Body of pancreas (tissue), 4 donors: ENCODE measurements at places on chromosomes 4 and X.

DNA sequence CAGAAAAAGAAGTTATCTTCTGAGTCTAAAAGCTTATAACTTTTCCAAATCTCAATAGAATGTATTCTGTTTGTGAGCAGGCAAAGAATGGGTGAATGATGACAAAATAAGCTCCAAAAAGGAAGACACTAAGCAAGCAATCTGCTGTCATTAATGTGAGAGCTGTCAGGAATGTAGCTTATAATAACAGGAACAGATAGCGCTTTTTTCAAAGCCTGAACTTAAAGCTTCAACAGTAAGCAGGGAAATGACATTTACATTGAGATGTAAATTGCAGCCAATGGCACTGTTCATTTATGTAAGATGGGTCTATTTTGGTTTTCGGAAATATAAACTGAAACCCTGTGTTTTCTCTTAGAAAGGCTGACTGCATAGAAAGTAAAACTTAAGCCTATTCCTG, 1005.9 kb downstream of the PDHA2 start:
- H3K36me3 ChIP-seq: no peaks in the 10 kb centered on the region
- no peak for DNase-seq
- no peaks in the 10 kb centered on the region for H3K27me3 ChIP-seq
- H3K4me1 ChIP-seq: no peaks in the 10 kb centered on the region
- no peak overlapping the region for H3K4me3 ChIP-seq

- H3K36me3 ChIP-seq: no peaks in the 10 kb centered on the region
- no peak overlapping the region for H3K4me3 ChIP-seq
- peak overlapping the region; percentile 58 for H3K27ac ChIP-seq
- no peak for DNase-seq
- H3K27me3 ChIP-seq: no peaks in the 10 kb centered on the region
These were observed 4.3 kb upstream of the SLC4A4 start for GRCh38 chr4:71334465-71334882.

GRCh38 chr4:101801958-101802357, 11.4 kb downstream of the BANK1 start:
- no peaks in the 10 kb centered on the region for H3K4me1 ChIP-seq
- no peaks in the 10 kb centered on the region for H3K36me3 ChIP-seq
- H3K4me3 ChIP-seq: no peak overlapping the region
- no peak overlapping the region for H3K27ac ChIP-seq
- no peaks in the 10 kb centered on the region for H3K27me3 ChIP-seq
- no peak for DNase-seq

DNA sequence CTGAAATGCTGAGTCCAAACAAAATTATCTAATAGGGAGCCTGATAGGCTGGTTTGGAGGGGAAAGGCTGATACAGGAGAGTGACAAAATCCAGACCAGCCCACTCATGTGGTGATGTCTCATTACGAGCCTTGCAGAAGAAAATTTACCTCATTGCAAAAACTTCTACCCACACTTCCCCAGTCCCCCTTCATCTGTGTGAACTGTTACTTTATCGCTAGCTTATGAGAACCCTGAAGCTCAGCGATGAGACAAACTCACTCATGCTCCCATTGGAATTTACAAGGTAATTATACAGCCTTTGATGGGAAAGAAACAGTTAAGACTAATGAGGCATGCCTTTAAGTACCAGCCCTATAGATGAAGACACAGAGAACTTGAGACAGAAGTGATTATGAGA, 76.1 kb downstream of the ARHGAP6 start:
- H3K27me3 ChIP-seq: no peaks in the 10 kb centered on the region
- no peaks in the 10 kb centered on the region for H3K4me1 ChIP-seq
- H3K27ac ChIP-seq: no peak overlapping the region

GRCh38 chr4:149349541-149349940, 466.1 kb downstream of the IQCM start:
- no peaks in the 10 kb centered on the region for H3K36me3 ChIP-seq
- no peak overlapping the region for H3K27ac ChIP-seq
- no peaks in the 10 kb centered on the region for H3K27me3 ChIP-seq
- no peak for DNase-seq

GRCh38 chr4:146142768-146143167, 32.8 kb upstream of the LSM6 start:
- H3K4me1 ChIP-seq: no peaks in the 10 kb centered on the region
- H3K27me3 ChIP-seq: no peaks in the 10 kb centered on the region
- no peaks in the 10 kb centered on the region for H3K36me3 ChIP-seq
- no peak for DNase-seq
- no peak overlapping the region for H3K4me3 ChIP-seq

DNA sequence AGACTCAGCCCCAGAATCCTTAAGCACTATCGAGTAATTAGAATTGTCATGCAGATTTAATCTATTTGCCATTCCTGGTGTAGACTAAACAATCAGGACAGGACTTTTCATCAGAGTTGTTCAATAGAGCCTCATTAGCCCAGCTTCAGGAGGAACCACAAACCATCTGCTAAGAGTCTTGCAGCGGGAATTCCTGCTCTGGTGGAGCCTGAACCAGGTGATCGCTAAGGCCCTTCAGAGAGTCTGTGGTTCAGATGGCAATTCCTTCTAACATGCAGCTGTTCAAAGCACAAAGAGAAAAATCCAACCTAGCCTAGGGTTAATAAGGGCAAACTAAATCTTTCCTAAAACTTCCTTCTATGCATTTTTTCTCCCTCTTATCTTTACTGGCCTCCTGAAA, 119.1 kb upstream of the CPEB2 start:
- H3K36me3 ChIP-seq: no peaks in the 10 kb centered on the region
- H3K27me3 ChIP-seq: no peaks in the 10 kb centered on the region
- no peaks in the 10 kb centered on the region for H3K4me1 ChIP-seq
- no peak overlapping the region for H3K27ac ChIP-seq

GRCh38 chr4:13905543-13905942, 278.0 kb upstream of the BOD1L1 start:
- H3K27me3 ChIP-seq: no peaks in the 10 kb centered on the region
- DNase-seq: no peak
- H3K4me1 ChIP-seq: no peaks in the 10 kb centered on the region
- no peaks in the 10 kb centered on the region for H3K36me3 ChIP-seq

GRCh38 chrX:129522184-129523078, 859 bp downstream of the SMARCA1 start:
- peak overlapping the region; percentile 56 for H3K4me3 ChIP-seq
- H3K4me1 ChIP-seq: no peaks in the 10 kb centered on the region
- no peaks in the 10 kb centered on the region for H3K27me3 ChIP-seq
- H3K27ac ChIP-seq: peak overlapping the region; percentile 85

DNA sequence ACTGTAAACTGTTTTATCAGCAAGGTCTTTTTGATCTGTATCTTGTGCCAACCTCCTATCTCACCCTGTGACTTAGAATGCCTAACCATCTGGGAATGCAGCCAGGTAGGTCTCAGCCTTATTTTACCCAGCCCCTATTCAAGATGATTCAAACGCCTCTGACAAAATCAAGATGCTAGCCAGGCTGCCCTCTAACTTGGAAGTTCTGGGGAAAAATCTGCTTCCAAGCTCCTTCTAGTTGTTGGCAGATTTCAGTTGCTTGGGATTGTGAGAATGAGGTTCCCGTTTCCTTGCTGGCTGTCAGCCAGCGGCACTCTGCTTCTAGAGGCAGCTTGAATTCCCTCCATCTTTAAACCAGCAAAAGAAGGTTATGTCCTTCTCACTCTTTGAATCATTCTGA, 34.7 kb downstream of the LUZP4 start:
- no peaks in the 10 kb centered on the region for H3K27me3 ChIP-seq
- H3K4me3 ChIP-seq: no peak overlapping the region
- no peaks in the 10 kb centered on the region for H3K4me1 ChIP-seq
- H3K27ac ChIP-seq: no peak overlapping the region
- DNase-seq: no peak
- H3K36me3 ChIP-seq: no peaks in the 10 kb centered on the region

DNA sequence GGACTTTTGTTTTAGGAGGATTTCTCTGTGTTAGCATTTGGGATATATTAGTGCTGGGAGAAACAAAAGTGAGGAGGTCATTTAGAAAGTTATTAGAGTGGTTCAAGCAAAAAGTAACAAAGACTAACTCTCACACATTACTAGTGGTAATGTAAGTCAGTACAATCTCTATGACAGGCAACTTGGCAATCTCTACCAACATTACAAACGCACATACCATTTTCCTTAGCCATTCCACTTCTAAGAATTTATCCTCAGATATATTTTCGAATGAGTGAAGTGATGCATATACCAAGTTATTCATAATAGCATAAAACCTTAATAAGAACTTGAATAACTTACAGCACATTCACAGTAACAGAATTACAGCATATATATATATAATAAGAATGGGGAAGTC, 146.2 kb downstream of the PRSS12 start:
- no peaks in the 10 kb centered on the region for H3K4me1 ChIP-seq
- no peak for DNase-seq
- no peak overlapping the region for H3K4me3 ChIP-seq

DNA sequence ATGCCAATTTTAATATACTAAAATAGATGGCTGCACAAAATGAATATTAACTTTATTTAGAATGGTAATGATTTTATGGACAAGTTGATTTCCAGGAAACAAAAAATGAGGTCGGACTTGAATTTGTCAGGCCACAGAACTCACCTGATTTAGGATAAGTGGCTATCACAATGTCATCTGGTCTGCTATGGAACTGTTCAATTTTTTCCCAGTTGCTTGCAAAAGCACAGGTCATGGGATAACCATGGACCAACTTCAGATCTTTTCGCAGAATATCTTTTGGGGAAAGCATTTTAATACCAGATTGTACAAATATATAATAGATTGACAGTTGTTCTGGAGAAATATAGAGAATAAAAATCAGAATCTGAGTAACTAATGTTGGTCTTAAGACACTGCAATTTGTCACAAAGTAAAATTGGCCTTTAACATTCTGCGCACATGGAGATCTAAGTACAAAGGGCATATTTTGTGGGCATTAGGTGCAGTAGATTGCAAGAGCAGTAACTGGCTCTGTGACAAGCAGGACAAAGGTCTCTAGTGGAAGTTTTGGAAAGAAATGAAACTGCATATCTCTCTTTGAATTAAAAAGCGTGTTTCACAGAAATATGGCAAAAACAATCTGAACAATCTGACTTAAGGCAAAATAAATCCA, 5.4 kb downstream of the SULT1B1 start:
- peaks cover 26% of the 10 kb centered on the region for H3K4me1 ChIP-seq
- H3K27me3 ChIP-seq: no peaks in the 10 kb centered on the region
- H3K36me3 ChIP-seq: no peaks in the 10 kb centered on the region
- H3K27ac ChIP-seq: peak overlapping the region; percentile 58

GRCh38 chr4:133062851-133063250, 86.2 kb upstream of the PCDH10 start:
- no peak overlapping the region for H3K4me3 ChIP-seq
- no peaks in the 10 kb centered on the region for H3K36me3 ChIP-seq
- no peaks in the 10 kb centered on the region for H3K4me1 ChIP-seq

GRCh38 chrX:15356444-15356843, 21.1 kb upstream of the PIGA start:
- H3K36me3 ChIP-seq: no peaks in the 10 kb centered on the region
- no peaks in the 10 kb centered on the region for H3K27me3 ChIP-seq
- H3K4me1 ChIP-seq: no peaks in the 10 kb centered on the region

GRCh38 chr4:57136281-57136680, 26.1 kb upstream of the IGFBP7 start:
- no peak for DNase-seq
- no peak overlapping the region for H3K4me3 ChIP-seq
- H3K36me3 ChIP-seq: no peaks in the 10 kb centered on the region

- H3K36me3 ChIP-seq: no peaks in the 10 kb centered on the region
- no peaks in the 10 kb centered on the region for H3K27me3 ChIP-seq
- no peaks in the 10 kb centered on the region for H3K4me1 ChIP-seq
- H3K4me3 ChIP-seq: no peak overlapping the region
These were observed 191.0 kb downstream of the EVC2 start for GRCh38 chr4:5517372-5517771.

- no peaks in the 10 kb centered on the region for H3K4me1 ChIP-seq
- DNase-seq: no peak
- no peaks in the 10 kb centered on the region for H3K36me3 ChIP-seq
- H3K27ac ChIP-seq: no peak overlapping the region
These were observed 127.2 kb upstream of the PABPC4L start for GRCh38 chr4:134328741-134329140.

DNA sequence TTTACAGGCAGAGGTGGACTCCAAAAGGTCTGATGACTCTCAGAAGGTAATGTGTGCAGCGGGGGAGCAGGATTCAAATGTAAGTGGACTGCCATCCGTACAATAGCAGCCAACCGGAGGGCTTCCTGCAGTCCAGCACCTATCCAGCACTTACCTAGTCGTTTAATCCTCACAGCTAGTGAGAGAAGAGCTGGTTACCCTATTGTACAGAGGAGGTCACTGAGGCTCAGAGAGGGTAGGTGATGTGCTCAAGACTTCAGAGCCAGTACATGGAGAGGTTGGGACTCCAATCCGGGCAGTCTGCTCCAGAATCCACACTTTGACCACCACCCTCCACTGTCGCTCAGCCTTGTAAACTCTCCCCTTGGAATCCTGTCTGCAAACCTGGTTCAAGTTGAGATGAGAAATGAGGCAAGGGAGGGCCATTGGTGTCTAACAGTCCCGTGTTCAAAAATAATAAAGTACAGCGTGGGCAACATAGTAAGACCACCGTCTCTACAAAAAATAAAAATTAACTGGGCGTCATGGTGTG, 22.5 kb upstream of the JAKMIP1 start:
- no peaks in the 10 kb centered on the region for H3K27me3 ChIP-seq
- no peaks in the 10 kb centered on the region for H3K36me3 ChIP-seq
- no peak overlapping the region for H3K4me3 ChIP-seq

DNA sequence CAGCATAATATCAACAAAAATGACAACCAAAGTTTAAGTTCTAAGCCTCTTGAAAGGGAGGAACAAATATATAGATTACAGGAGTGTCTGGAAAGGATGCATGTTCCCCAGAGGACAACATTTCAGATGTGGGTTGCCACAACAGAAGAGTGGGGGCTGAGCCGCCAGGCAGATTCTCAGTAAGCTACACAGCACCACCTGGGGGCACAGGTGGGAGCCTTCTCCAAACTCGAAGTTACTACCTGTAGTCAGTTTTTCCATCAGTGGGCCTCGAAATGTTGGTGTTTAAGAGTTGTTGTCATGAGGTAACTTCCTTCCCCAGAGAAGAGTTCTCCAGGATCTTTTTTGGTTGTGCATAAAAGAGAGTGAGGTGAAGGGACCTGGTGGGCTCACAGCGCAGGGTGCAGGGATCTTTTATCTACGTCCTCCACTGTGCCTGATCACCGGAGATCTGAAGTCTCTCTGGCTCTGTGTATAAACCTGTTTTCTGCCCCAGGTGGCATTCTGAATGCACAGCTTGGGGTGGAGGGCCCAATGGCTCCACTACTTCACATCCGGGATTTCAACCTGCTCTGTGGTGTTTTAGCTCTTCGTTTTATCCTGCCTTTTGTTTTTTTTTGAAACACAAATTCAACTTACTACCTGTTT, 58.4 kb upstream of the STS start:
- no peaks in the 10 kb centered on the region for H3K27me3 ChIP-seq
- no peak overlapping the region for H3K27ac ChIP-seq
- H3K4me3 ChIP-seq: no peak overlapping the region
- no peaks in the 10 kb centered on the region for H3K4me1 ChIP-seq
- no peak for DNase-seq

- peak overlapping the region; percentile 12 for H3K27ac ChIP-seq
- peaks cover 19% of the 10 kb centered on the region for H3K4me1 ChIP-seq
- no peaks in the 10 kb centered on the region for H3K27me3 ChIP-seq
- no peak overlapping the region for H3K4me3 ChIP-seq
These were observed 197.4 kb downstream of the MAML3 start for GRCh38 chr4:139956507-139957017.
